ENCODE measurements at places on chromosomes 3 and 15.
A peak's percentile ranks its signal among the peaks of the same experiment; 100 is the strongest.

- no peak for DNase-seq
Measured at GRCh38 chr15:33132233-33132580, 62.3 kb downstream of the FMN1 start.

DNA sequence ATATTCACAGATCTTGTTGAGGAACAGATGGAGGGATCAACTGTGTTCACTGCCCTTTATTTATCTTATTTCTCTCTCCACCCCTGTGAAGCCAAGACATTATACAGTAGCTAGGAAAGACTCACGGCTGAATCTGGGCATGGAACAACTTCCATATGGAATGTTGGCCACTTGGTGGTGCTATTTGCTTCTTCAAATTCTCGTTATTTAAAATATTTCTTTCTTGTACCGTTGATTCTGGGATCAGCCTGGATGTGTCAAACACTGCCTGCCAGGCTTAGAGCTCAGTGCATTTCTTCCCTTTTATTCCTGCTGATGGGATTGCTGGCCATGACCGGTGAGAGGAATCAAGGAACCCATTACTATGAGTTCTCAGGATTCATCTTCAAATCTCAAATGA is 17.5 kb upstream of the GASK1A start:
- peak; percentile 15 for DNase-seq

- peak; percentile 86 for DNase-seq
Measured at GRCh38 chr3:13427662-13428603, 7.8 kb upstream of the NUP210 start.

GRCh38 chr15:38299216-38299615 is 46.6 kb downstream of the SPRED1 start:
- no peak for DNase-seq
